ENCODE measurements at places on chromosomes 12 and 14. TPM values are rescaled to one million over a fixed set of nuclear protein-coding genes. Genes with fewer than 3 reads are reported as not detected.

Gene SLC4A8
- 2.6 TPM for total RNA-seq

GRCh38 chr14:80644826-80645225, 296.7 kb downstream of the CEP128 start:
- no peak for DNase-seq

- peak; percentile 54 for DNase-seq
Observed at GRCh38 chr14:32028599-32028998, 48.5 kb upstream of the ARHGAP5 start.

GRCh38 chr12:100661300-100661951, 87.9 kb downstream of the GAS2L3 start:
- DNase-seq = no peak

Gene PRR4
- 0.87 TPM for total RNA-seq

Gene GUCY2C
- not detected for total RNA-seq

Gene SLC25A47
- not detected for total RNA-seq

Gene CLEC7A
- total RNA-seq = 0.87 TPM

Gene PMCH
- total RNA-seq = not detected

GRCh38 chr14:62682208-62682607, 363.1 kb downstream of the KCNH5 start:
- no peak for DNase-seq

Gene KRT80
- 4.7 TPM for total RNA-seq

Gene TPH2
- not detected for total RNA-seq

DNA sequence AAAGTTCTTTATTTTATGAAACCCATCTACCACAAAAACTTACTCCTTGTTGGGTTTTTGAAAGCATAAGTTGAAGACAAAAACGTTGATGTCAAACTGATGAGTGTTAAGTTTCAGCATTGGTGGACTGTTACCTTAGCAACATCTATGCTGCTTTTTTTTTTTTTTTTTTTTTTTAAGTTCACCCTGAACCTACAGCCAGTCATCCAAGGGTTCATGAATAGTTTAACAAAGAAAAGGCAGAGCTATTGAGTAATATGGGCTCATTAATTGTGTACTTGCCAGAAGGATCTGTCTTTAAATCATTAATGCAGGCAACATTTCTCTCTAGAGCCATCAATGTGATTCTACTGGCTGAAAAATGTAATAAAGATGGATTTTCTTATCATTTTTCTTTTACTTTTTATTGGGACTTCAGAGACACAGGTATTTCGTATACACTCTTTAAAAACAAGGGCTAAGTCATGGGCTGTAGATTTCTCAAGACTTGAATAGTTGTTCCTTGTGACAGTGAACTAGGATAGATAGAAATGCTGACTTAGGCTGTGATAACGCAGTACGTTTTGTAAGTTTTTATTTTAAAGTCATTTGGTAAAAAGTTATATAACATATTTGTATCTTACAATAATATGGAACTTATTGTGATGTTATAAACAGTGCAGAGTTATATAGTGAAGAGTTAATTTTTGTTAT, at the start of gene PTPRQ:
Gene PTPRQ (plus strand): TSS at position 262 of the 693 bp plus-strand sequence. CDS start 111 bp downstream, at position 373.
- no peak for DNase-seq

DNA sequence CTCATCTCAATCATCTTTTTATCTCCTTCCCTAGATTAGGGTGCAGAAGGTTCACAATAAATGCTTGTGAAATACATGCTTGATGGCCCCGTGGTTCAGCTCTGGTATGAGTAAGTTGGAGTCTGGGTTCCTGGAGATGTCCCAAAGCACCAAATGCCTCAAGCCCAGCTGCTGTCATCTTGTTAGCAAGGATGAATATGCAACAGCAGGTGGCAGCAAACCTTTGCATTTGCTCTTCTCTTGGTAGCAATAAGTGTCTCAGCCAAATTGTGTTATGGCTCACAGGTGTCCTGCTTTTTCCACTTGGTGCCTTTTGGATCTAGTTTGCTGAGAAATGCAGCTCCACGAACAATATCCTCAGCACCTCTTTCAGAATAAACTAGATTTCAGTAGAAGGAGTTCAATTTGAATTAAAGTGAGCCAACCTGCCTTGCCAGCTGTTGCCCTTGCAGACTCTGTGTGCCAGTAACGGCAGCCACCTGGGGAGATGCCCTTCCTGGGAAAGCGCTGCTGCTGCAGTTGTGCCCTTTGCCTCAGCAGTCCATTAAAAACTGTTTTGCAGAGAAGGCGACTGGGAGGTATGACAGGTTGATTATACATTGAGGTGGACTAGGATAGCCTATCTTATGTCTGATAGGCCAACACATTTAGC, 417.3 kb downstream of the SNAPC1 start:
- DNase-seq = peak; percentile 80

GRCh38 chr12:32031109-32031508, 71.9 kb downstream of the RESF1 start:
- no peak for DNase-seq

Gene FGD4
- total RNA-seq = 2.2 TPM

Gene FAIM2
- not detected for total RNA-seq

GRCh38 chr12:62581288-62582064, 114.8 kb downstream of the MON2 start:
- peak; percentile 53 for DNase-seq

GRCh38 chr12:59929110-59929509, 333.3 kb downstream of the SLC16A7 start:
- DNase-seq = peak; percentile 58

DNA sequence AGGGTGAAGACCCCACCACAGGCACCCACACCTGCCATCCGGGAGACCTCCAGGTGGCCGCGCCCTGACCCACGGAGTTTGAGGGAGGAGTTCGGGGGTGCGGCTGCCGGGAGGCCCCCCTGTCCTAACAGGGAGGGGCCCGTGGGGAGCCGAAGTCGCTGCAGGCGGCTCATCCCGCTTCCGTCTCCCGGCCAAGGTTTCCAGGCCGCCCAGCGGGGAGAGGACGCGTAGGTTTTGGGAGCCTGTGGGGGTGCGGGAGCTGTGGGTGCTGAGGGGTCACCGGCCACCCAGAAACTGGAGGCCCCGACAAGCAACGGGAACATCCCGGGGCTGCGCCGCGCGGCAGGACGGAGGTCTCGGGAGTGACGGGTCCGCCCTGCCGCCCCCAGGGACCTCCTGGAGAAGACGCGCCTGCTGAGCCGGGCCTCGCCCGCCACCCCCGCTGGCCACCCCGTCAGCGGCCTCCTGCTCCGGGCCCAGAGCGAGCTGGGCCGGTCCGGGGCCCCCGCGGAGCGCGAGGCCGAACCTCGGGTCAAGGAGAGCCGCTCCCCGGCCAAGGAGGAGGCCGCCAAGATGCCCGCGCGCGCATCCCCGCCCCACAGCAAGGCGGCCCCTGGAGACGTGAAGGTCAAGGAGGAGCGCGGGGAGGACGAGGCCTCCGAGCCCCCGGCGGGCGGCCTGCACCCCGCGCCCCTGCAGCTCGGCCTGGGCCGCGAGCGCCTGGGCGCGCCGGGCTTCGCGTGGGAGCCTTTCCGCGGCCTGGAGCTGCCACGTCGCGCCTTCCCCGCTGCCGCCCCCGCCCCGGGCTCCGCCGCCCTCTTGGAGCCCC, 27.6 kb downstream of the LRCOL1 start:
- no peak for DNase-seq

Gene STYK1
- 3.3 TPM for total RNA-seq

DNA sequence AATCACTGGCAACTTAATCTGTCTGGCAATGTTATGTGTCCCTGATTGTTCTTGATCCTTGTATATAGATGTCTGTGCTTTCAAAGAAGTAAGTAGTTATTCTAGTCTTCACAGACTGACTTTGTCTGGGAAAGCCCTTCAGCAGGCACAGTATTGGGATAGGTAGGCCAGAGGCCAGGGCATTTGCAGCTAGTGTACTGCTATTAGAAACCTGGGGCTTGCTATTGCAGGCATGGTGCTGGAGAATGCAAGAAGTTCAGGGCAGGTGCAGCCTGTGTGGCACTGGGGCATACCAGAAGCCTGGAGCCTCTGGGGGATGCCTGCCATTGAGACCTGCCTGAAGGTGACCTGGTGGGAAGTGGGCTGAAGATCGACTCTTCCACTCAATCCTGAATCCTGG, 96.3 kb downstream of the TMTC3 start:
- no peak for DNase-seq

Gene GRIN2B
- not detected for total RNA-seq
